ENCODE measurements at places on chromosomes 1 and 21. TPM values are rescaled to one million over a fixed set of nuclear protein-coding genes. Genes with fewer than 3 reads are reported as not detected.

- peak; percentile 36 for DNase-seq
Observed at GRCh38 chr1:3105167-3105863, 36.3 kb downstream of the PRDM16 start.

DNA sequence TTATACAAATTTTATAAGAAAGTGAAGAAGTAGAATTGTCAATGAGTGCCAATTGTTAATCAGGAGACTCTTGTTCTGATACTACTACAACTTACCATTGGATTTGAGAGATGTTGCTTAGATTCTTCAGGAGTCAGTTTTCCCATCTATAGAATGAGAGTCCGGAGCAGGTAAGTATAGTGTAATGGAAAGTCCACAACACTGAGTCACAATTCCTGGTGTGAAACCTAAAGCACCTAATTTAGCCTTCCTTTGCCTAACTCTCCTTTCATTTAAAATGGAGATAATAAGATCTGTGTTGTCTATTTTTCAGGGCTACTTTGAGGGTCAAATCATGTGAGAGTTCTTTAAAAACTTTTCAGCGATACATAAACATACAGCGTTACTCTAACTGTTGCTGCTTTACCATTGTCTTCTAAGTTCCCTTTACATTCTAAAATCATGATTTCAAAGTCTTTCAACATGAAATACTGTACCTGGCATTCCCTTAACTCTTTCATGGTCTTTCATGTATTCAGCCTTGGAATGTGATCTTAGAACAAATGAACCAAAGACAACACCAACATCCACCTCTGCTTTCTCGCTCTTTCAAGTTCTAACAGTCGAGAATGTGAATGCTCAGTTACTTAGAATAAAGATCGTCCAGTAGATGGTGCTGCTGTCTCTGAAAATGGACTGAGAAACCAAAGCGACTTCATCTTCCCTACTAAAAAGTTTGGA lies 90.9 kb downstream of the SLC30A10 start:
- DNase-seq, result peak; percentile 50

DNA sequence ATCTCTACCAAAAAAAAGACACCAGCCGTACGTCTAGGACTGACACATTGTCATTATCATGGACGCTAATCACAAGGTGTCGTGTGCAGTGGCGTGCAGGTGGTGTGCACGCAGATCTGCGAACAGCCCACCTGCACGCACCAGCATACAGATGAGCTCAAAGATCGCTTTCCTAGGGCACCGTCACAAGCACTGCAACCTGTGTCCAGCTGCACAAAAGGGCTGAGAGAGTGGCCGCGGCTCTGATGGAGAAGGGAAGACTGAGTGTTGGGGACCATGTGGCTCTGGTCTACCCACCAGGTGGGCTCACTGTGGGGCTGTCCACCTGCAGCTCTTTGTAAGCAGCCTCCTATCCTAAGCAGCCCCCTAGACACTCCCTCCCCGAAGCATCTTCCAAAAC lies 50.9 kb downstream of the S100B start:
- DNase-seq, result no peak

DNA sequence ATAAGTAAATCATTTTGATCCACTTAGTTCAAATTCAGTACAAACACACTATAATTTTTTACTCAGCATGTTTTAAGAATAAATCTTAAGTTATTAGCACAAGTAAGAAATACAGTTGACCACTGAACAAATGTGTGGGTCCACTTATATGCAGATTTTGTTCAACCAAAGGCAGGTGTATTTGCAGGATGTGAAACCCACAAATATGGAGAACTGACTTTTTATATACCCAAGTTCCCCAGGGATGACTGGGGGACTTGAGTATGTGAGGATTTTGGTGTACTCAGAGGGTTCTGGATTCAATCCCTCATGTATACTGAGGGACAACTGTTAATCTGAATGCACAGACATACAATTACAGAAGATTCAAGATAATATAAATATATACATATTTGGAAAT lies 25.7 kb upstream of the ERICH3 start:
- DNase-seq, result no peak

- no peak for DNase-seq
Observed at GRCh38 chr1:42674682-42675081, 7.5 kb upstream of the YBX1 start.

- DNase-seq, result no peak
Observed at GRCh38 chr1:9037476-9038337, 11.5 kb upstream of the SLC2A7 start.

The KCND3 gene
- polyA plus RNA-seq, result 1.6 TPM

DNA sequence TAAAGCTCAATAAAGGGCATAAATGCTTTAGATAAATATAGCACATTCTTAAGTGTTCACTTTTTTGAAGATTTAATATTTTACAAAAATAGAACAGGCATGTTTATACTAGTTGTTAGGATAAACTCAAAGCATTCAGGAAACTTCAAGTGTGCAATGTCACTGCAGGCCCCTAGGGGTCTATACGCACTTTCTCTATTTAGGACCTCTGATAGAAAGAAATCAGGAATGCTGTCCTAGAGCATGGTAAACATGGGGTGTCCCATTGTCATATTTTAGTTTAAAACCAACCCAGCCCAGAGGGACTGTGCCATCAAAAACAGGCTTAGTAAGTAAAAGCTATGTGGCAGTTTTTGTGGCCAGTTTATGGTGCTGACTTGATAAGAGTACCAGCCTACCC lies 102.2 kb downstream of the BARHL2 start:
- no peak for DNase-seq

The PYHIN1 gene
- polyA plus RNA-seq, result 0.13 TPM

DNA sequence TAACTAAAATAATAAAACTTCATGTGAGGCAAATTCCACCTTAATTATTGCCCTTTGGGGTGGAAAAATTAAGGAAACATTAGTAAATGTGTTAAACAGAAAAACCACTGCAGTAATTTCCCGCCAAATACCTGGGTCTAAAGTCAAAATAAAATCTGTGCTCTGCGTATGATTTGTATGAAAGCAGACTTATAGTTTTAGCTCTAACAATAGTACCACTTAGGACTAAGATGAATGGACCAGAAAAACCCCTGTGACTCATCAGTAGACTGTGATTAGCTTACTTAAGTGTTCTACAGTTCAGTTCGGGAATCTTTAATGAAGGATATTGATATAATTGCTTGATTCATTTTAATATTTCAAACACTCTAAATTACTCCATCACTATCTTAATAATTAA lies 23.3 kb upstream of the C1orf105 start:
- DNase-seq, result no peak

- DNase-seq, result no peak
Observed at GRCh38 chr21:15706696-15707095, 23.1 kb upstream of the USP25 start.

DNA sequence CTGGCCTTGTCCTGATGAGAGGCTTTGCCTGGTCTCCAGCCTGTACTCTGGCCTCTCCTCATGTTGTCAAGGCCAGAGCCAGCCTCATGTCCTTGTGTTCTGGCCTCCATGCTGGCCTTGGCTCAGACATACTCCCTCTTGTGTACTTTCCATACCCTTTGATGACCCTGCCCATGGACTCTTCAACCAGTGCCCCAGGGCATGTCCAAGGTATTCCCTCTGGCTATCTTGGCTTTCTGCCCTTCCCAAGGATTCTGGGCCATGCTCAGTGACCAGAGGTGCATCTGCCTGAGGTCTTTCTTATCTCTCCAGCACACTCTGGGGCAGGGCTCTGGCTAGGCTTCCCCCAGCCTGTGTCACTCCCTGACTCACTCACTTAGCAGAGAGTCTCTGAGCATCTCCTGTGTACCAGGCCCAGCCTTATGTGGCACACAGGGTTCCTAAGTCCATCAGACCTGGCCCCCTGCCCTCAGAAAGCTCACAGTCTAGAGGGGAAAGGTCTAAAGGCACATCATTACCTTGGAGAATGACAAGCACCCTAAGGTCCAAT lies 141.4 kb upstream of the GRIK3 start:
- DNase-seq, result no peak

- no peak for DNase-seq
Observed at GRCh38 chr1:226487921-226488320, 60.6 kb upstream of the STUM start.

- no peak for DNase-seq
Observed at GRCh38 chr1:80447526-80447925, 1353.2 kb upstream of the ADGRL2 start.

DNA sequence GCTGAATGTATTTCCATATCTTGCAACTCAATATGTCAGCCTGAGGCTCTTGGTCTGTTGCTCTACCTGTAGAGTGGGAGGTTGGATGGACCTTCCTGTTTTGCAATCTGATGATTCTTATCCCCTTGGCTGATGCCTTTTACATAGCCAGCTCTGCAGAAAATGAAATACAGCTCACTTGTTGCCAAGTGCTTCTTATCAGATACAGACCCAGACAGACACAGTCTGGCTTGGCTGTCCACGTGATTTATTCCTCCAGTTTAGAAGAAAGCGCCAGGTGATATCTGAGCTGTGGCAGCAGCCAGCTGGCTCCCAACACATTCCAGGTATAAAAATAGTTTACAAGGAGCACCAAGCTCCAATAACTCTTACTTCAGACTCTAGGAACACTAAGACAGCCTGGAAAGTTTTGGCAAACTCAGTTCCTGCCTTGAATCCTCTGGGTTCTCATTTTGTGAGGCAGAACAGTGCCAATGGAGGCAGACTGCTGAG lies 479.2 kb upstream of the USP24 start:
- no peak for DNase-seq

The TSPEAR gene
- 0.86 TPM for polyA plus RNA-seq

The BLACAT1 gene
- polyA plus RNA-seq, result 3.0 TPM

- DNase-seq, result no peak
Observed at GRCh38 chr1:48006264-48006663, 9.1 kb upstream of the TRABD2B start.

DNA sequence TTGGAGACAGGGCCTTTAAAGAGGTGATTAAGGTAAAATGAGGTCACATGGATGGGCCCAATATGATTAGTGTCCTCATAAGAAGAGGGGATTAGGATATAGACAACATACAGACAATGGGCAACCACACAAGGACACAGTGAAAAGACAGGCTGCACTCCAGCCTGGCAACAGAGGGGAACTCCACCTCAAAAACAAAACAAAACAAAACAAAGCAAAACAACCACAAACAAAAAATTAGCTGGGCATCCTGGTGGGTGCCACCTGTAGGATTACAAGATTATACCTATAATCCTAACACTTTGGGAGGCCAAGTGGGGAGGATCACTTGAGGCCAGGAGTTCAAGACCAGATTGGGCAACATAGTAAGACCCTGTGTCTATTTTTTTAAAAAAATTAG lies 4.8 kb upstream of the MDM4 start:
- DNase-seq, result no peak

DNA sequence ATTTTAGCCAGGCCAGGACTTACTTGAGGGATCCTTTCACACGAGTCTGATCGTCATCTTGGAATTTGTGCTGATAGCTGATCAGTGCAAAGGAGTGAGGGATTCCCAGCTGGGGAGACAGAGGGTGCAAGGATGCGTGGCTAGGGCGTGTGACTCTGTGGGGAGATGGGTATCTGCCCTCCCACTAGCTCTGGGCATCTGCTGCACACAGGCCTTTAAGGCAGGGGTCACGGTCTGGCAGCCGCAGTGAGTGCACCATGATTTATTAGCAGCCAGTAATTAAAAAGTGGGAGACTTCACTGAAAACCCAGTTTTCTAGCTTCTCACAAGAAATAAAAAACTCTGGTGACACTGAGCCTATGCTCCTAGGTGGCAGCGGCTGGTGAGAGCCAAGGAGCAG lies 20.4 kb downstream of the THAP3 start:
- no peak for DNase-seq

The MYOC gene
- polyA plus RNA-seq, result 0.20 TPM

The SLC25A24 gene
- polyA plus RNA-seq, result 69.8 TPM

The APOBEC4 gene
- not detected for polyA plus RNA-seq

DNA sequence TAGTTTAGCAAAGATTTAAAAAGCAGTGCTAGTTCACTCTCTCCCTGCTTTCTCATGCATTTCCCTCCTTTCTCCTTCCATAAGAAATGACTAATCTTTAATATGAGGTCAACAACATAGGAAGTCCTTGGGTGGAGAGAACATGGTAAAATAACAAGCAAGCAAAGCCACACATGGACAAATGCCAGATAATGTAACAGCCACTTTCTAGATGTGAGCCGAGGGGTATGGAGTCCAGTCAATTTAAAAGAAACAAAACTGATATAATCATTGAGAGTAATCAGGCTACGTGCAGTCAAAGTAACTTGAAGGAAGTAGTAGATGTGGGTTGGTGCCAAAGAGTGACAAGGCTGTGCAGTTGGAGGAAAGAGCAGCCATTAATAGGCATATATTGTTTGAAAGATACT lies 69.6 kb downstream of the DUSP10 start:
- no peak for DNase-seq

DNA sequence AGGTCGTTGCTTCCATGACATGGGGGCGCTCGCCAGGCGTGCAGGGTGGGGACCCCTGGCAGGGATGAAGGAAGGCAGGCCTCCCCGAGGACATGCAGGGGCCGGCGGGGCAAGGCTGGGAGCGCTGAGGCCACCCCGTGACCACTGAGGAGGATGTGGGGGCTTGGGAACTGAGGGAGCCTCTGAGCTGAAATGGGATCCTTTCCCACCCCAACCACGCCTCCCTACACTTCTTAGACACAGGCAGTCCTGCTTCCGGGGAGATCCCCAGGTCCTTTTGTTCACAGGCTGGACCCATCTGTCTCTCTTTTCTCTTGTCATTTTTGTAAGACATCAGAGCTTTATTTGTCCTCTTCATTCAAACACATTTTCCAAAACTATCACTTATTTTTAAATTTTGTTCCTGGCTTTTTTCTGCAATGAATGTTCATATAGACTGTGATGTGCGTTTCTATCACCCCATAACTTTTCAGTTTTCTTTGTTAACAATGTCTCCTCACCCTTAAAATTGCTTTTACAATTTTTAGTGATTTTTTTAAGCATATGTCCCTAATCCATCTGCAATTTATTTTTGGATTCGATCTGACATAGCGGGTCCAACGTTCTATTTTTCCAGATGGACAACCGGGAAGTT lies 156.7 kb upstream of the BACE2 start:
- no peak for DNase-seq

The SLC16A4 gene
- polyA plus RNA-seq, result 81.0 TPM

- DNase-seq, result no peak
Observed at GRCh38 chr1:57132993-57133622, 167.3 kb upstream of the C8B start.

DNA sequence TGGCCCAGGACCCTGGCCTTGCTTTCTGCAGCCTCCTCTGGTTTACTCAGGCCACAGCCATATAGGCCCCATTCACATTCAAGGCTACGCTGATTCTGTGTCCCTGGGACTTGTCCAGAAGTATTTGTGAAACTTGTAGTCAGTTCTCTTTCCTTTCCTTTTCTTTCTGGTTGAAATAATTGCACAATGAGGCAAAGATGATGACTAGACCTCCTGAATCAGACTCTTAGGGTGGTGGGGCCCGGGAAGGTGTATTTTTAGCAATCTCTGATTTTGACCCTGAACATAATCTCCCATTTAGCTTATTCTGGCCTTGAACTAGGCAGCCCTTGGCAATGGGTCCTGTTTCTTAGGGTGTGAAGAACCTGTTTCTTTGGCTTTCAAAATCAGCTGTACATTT lies 39.9 kb downstream of the STUM start:
- no peak for DNase-seq

The C1orf53 gene
- polyA plus RNA-seq, result 3.7 TPM

The IBA57 gene
- polyA plus RNA-seq, result 5.0 TPM
